ENCODE measurements at places on chromosomes 6 and 20. TPM values are rescaled to one million over a fixed set of nuclear protein-coding genes. Genes with fewer than 3 reads are reported as not detected.

C4A gene
- total RNA-seq: 230 TPM

LRRC1 gene
- 37.4 TPM for total RNA-seq

ZNF184 gene
- total RNA-seq: 13.3 TPM

DNA sequence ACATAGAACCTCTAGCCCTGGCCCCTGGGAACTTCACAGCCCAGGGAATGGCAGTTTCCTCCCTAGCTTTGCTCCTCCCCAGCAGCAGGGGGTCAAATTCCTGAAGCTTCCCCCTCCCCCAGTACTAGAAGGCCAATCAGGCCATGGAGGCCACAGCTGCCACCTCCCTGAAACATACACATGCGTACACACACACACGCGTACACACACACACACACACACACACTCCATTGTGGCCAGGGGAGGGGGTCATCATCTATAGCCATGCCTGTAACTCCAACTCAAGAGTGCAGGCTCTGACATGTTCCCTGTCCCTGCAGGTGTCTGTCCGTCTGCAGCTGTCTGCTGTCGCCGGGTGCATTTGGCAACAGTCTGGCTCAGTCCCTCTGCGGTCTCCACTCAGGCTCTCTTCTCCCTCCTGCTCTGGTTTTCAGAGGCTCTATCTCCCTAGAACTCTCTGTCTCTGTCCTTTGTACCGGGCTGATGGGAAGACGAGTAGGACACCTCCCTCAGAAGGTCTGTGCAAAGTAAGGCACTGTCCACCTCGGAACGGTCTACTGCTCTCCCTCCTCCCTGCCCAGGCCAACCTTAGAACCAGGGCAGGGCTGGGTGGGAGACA, 1.4 kb downstream of the LRFN2 start:
- H3K27me3 ChIP-seq: peaks cover 37% of the 10 kb centered on the region
- no peak overlapping the region for H3K4me3 ChIP-seq
- H3K4me1 ChIP-seq: peaks cover 4% of the 10 kb centered on the region

- no peak for DNase-seq
- no peaks in the 10 kb centered on the region for H3K4me1 ChIP-seq
Measured at GRCh38 chr6:8780653-8781052, 345.3 kb upstream of the SLC35B3 start.

- no peak for DNase-seq
- H3K4me1 ChIP-seq: no peaks in the 10 kb centered on the region
- H3K27me3 ChIP-seq: no peaks in the 10 kb centered on the region
- H3K36me3 ChIP-seq: no peaks in the 10 kb centered on the region
- no peak overlapping the region for H3K27ac ChIP-seq
Measured at GRCh38 chr6:157123234-157123633, 200.1 kb downstream of the TMEM242 start.

ARMC12 gene
- total RNA-seq: 0.29 TPM

DNA sequence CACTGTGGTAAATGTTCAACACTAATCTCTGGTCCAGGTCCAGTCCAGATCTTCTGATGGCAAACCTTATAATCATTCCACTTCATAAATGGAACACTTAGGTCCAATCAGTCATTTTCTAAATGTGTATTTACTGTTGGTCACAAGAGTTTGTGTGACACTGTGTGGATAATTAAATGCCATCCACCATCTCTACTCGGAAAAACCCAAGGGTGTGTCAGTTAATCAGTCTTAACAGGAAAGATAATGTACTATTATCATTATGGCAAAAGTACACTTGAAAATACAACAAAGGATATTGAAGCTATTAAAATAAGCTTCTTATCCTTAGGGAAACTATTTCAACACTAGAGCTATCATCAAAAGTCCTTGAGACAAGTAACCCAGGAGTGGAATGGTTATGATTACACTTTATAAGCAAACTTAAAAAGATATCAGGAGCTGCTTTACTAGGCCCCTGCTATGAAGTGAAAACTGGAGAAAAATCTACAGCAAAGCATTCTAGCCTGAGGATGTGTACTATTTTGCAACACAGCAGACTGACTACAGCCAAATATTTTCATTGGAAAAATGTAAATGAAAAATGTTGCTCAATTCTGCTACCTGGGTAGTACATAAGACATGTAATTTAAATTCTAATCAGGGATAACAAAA, 227.9 kb downstream of the LAMA2 start:
- H3K27me3 ChIP-seq: no peaks in the 10 kb centered on the region
- peak overlapping the region; percentile 77 for H3K27ac ChIP-seq

TRIM15 gene
- total RNA-seq: 0.33 TPM

GRCh38 chr6:153334121-153334520, 203.0 kb upstream of the RGS17 start:
- H3K36me3 ChIP-seq: no peaks in the 10 kb centered on the region
- no peaks in the 10 kb centered on the region for H3K27me3 ChIP-seq
- DNase-seq: no peak
- no peak overlapping the region for H3K4me3 ChIP-seq
- H3K27ac ChIP-seq: no peak overlapping the region

DNA sequence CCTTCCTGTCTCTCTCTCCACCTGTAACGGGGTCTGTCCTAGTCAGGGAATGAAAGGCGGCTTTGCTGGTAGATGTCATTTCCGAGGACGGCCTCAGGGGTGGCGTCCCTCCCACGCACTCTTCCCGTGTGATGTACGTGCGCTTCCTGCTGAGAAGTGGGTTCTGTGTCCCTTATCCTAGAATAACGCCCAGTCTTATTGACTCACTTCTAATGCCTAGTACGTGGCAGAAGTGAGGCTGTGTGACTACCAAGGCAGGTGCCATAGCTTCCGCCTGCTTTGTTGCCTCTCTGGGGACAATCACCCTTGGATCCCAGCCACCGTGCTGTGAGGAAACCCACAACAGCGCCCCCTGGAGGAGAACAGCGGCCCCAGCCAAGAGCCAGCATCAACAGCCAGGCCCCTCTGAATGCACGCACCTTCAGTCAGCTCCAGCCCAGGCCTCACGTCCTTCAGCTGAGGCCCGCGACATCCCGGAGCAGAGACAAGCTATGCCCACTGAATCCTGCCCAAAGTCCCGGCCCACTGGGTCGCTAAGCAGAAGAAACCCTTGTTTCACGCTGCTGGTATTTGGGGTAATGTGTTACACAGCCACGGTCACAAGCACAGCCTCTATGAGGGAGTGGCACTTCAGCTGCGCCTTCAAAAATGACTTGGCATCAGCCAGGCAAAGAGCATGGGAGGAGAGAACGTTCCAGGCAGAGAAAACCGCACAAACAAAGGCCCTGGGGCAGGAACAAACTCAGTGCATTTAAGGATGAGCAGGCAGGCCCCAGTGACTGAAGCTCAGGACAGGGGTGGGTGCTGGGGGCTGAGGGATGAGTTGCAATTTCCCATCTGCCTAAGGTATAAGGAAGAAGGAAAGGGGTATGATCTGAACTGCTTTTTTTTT, 224.2 kb downstream of the NFATC2 start:
- no peak for DNase-seq
- no peak overlapping the region for H3K4me3 ChIP-seq
- H3K27ac ChIP-seq: no peak overlapping the region
- no peaks in the 10 kb centered on the region for H3K4me1 ChIP-seq
- no peaks in the 10 kb centered on the region for H3K36me3 ChIP-seq
- no peaks in the 10 kb centered on the region for H3K27me3 ChIP-seq

FAM83C gene
- not detected for total RNA-seq

- H3K27me3 ChIP-seq: no peaks in the 10 kb centered on the region
- no peak for DNase-seq
- no peaks in the 10 kb centered on the region for H3K4me1 ChIP-seq
Measured at GRCh38 chr20:41443691-41444090, 77.1 kb upstream of the EMILIN3 start.

GRCh38 chr6:37324131-37325033, 29.4 kb upstream of the RNF8 start:
- no peak overlapping the region for H3K4me3 ChIP-seq
- H3K36me3 ChIP-seq: no peaks in the 10 kb centered on the region
- no peak for DNase-seq
- H3K27me3 ChIP-seq: no peaks in the 10 kb centered on the region

DNA sequence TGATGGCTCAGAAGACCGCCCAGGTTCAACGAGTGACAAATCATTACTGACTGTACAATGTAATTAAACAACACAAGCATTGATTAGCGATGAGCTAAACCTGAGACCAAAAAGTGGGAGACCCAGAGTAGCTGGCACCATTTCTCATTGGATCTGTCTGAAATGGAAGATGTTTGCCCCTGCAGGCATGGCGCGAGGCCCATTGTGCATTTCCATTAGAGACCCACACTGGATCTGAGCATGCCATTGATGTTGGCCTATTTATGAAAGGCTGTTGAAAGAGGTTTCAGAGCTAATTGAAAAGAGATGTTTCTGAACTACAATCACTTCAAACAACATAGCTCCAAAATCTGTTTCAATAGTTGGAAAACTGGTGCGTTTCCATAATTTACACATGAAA, 196.7 kb downstream of the TFAP2B start:
- H3K36me3 ChIP-seq: no peaks in the 10 kb centered on the region
- no peaks in the 10 kb centered on the region for H3K27me3 ChIP-seq
- no peaks in the 10 kb centered on the region for H3K4me1 ChIP-seq
- H3K4me3 ChIP-seq: no peak overlapping the region
- DNase-seq: no peak

HLA-F gene
- 93.7 TPM for total RNA-seq

DNA sequence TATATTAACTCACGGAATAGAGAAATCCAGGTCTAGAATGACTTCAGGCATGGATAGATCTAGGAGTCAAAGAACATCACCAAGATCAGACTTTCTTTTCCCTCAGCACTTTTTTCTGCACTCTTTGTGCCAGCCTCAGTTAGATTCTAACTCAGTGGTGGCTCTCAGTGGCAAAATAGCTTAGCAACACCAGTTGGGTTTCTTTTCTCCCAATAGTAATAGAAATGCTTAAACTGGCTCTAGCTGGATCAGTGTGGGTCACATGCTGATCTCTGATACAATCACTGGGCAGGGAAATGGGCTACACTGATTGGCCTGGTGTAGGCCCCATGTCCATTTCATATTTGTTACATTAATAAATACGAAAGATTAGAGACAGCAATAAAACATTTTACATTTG, 44.2 kb upstream of the ARFGEF2 start:
- no peaks in the 10 kb centered on the region for H3K27me3 ChIP-seq
- DNase-seq: no peak
- no peak overlapping the region for H3K4me3 ChIP-seq
- no peaks in the 10 kb centered on the region for H3K36me3 ChIP-seq
- no peaks in the 10 kb centered on the region for H3K4me1 ChIP-seq
- no peak overlapping the region for H3K27ac ChIP-seq

DNA sequence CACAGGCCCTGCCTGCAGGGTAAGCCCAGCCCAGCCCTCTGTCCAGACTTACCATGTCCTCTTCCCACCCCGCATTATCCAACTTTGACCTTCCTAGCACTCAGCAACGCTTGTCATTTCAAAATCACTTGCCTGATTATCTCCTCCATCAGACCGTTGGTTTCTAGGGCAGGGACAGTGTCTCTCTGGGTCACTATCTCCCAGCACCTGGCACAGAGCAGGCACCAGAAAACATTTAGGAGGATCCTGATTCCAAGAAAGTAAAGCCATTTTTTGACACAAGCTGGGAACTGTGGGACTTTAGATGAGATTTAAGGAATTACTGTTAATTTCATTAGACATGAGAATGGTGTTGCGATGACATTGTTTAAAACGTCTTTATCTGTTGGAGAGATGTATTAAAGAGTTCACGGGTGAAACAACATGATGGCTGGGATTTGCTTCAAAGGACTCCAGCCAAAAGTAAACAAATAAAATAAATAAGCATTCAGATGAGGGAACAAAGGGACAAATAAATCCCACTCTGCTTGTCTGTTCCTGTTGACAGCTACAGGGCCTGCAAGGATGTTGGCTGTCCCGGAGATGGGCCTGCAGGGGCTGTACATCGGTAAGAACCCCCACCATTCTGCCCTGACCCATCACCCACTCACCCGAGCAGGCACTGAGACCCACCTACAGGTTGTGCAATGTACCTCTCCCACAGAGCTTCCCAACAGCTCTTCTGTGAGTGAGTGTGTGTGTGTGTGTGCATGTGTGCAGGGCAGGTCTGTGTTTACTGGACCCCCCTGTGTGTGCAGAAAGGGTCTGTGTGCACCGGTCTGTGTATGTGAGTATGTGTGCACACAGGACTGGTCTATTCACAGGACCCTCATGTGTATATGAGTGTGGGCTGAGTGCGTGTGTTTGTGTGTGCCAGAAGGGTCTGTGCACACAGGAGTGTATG, 5.9 kb downstream of the HSPA12B start:
- peaks cover 6% of the 10 kb centered on the region for H3K4me1 ChIP-seq
- no peaks in the 10 kb centered on the region for H3K36me3 ChIP-seq
- peak overlapping the region; percentile 55 for H3K27ac ChIP-seq
- no peak overlapping the region for H3K4me3 ChIP-seq

GRCh38 chr6:18493925-18494324, 106.8 kb downstream of the RNF144B start:
- H3K4me1 ChIP-seq: no peaks in the 10 kb centered on the region
- no peak overlapping the region for H3K4me3 ChIP-seq
- H3K36me3 ChIP-seq: no peaks in the 10 kb centered on the region
- peak overlapping the region; percentile 46 for H3K27ac ChIP-seq
- H3K27me3 ChIP-seq: no peaks in the 10 kb centered on the region
- DNase-seq: no peak

CCN5 gene
- total RNA-seq: 16.1 TPM

C20orf141 gene
- not detected for total RNA-seq

ULBP3 gene
- total RNA-seq: 2.0 TPM

NR2E1 gene
- total RNA-seq: not detected

GRCh38 chr20:45470937-45471336, 1.4 kb downstream of the WFDC2 start:
- H3K4me3 ChIP-seq: peak overlapping the region; percentile 61
- DNase-seq: no peak
- peak overlapping the region; percentile 83 for H3K27ac ChIP-seq
- H3K27me3 ChIP-seq: no peaks in the 10 kb centered on the region

DNA sequence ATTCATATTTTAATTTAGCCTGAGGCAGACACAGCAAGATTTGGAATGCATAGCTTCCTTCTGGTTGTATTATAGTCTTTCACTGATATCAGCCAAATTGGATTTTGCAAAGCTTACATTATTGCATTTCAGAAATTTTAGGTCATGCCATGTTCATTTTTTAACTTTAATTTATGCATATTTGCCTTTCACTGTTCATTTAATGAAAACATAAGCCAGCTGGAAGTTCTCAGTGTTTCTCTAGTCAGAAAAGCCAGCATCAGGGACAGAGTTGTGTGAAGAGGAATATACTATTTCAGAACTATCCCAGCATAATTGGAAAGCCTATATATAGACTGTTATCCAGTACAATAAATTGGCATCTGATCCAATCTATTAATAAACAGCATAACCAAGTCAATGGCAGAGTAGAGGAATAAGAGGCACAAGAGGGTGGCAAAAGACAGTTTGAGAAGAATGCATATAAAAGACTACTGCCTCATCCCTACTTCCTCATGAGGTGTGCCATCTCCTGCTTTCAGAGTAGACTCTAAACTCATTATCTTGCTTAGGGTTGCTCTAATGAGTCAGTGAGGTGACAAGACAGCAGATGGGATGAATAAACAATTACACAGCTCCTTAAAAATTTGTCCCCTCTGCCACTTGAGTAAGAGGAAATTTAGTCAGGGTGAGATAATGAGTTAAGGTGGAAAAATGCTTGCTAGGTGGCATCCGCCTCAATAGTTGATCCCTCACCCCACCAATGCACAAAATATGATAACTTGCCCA, 159.8 kb upstream of the HCRTR2 start:
- no peak overlapping the region for H3K4me3 ChIP-seq
- H3K27me3 ChIP-seq: no peaks in the 10 kb centered on the region
- no peak overlapping the region for H3K27ac ChIP-seq
- no peak for DNase-seq
- H3K36me3 ChIP-seq: no peaks in the 10 kb centered on the region
- no peaks in the 10 kb centered on the region for H3K4me1 ChIP-seq

All from breast epithelium (tissue), 4 donors.